ENCODE measurements at places on chromosomes 11 and 22.

DNA sequence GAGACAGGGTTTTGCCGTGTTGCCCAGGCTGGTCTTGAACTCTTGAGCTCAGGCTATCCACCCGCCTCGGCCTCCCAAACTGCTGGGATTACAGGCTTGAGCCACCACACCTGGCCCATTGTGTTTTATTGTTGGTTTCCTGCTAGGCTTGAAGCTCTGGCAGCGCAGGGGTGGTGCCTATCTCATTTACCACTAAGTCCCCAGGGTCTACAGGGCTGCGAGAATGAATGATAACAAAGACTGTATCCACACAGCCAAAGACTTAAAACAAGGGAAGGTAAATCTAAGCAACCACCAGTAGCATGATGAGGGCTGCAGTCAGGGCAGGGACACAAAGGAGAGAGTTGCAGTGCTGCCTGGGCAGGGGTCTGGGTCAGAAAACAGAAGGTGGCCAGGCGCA is 37.3 kb upstream of the XBP1 start:
- no peak for DNase-seq

DNA sequence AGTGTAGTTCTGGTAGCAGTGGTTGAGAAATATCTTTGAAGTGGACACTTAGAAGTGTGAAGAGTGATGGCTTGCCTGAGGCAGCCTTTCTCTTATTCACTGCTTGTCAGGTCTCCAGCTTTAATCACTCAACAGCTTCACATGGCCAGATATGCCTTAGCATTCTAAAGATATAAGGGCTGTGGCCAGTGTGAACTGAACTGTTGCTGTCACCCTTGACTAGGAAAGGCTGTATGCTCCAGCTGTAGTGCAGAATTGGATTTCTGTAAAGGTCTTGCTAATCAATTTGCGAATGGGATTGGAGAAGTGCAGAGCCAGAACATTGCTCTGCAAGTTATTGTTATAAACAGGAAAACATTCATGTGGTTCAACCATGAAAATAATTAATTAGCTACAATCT is 266.7 kb downstream of the TMEM135 start:
- no peak for DNase-seq

DNA sequence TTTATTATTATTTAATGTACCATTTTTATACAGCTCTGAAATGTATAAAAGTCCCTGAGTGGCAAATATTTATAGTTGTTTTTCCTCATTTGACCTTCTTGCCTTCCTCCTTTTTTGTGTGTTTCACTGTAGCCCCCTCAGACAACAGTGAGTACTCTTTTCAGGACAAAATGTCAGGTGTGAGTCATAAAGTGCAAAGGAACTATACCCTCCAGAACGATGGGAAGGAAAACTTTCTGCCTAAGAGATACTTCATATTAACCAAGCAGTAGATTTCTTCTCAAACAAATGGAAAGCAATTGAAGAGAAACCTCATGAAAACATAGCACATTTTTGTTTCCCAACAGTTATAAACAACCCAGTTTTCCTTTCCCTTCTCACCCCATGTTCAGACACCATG is 16.1 kb upstream of the MS4A7 start:
- no peak for DNase-seq

GRCh38 chr11:64834723-64835615 is 9.5 kb downstream of the CDC42BPG start:
- DNase-seq: no peak

GRCh38 chr11:102470251-102470650 is 17.7 kb upstream of the TMEM123 start:
- DNase-seq: no peak

DNA sequence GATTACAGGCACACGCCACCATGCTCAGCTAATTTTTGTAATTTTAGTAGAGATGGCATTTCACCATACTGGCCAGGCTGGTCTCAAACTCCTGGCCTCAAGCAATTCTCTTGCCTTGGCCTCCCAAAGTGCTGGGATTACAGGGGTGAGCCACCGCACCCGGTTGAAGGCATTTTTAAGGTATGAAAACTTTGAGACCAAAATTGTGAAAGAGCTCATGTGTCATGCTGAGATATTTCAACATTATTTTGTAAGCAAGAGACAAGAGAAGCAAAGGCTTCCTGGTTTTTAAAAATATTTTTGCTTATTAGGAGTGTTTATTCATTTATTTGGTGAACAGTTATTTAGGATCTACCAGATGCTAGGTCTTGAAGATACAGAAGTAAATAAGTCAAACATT is 6.8 kb downstream of the NHERF4 start:
- DNase-seq: no peak

DNA sequence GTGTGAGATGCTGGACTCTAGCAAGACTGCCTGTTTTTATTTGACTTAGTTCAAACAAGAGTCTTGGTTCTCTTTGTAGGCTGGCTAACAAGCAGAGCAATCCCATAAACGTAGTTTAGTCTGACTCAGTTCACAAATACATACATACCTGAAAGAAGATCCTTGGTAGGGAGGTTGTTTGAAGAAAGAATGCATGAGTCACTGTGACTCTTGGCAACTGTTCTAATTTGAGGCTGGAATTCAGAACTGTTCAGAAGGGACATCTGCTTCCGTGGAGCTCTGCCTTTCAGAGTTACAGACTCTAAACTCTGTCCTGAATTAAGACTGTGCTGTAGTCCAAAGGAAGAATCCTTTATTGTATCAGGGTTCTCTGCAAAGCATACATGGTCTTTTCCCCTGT is 32.2 kb downstream of the C2CD3 start:
- DNase-seq: no peak

GRCh38 chr11:125494031-125494360 is 2.1 kb downstream of the FEZ1 start:
- no peak for DNase-seq

DNA sequence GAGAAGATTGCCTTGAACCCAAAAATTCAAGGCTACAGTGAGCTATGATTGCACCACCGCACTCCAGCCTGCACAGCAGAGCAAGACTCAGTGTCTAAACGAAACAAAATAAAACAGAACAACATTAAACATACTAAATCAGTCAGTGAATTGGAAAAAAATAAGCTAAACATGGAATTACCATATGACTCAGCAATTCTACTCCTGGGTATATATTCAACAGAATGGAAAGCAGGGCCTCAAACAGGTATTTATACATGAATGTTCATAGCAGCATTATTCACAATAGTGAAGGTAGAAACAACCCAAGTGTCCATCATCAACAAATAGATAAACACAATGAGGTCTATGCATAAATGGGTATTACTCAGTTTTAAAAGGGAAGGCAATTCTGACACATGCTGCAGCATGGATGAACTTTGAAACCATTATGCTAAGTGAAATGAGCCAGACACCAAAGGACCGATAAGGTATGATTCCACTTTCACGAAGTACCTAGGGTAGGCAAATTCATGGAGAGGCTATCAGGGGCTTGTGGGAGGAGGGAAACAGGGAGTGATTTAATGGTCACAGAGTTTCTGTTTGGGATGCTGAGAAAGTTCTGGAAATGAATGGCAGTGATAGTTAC is 15.5 kb downstream of the NTM start:
- no peak for DNase-seq
